ENCODE measurements at places on chromosomes 1 and 21.

- DNase-seq, result peak; percentile 5
Measured at GRCh38 chr1:231315887-231316286, 21.8 kb downstream of the EXOC8 start.

- DNase-seq, result no peak
Measured at GRCh38 chr1:5758859-5759578, 233.2 kb downstream of the NPHP4 start.

GRCh38 chr1:151292207-151293030, 10.3 kb downstream of the ZNF687 start:
- DNase-seq, result peak; percentile 69

GRCh38 chr1:234875953-234876855, 252.4 kb downstream of the TOMM20 start:
- DNase-seq, result no peak

DNA sequence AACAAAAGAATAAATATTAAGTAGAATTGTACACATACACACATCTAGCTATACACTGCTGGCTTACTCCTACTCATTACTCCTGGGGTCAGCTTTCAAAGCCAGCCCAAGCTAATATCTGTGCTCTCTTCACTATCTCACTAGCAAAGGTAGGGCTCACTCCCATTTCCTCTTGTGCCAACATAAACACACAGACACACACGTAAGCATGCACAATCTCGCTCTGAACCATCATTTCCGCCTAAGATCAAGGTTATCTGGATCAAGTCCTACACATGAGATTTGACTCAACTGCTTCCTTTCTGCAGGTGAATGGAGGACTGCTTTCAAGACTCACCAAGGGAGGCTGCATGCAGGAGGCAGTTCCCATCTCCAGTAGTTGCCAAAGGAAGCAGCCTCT, 28.8 kb upstream of the MTMR11 start:
- DNase-seq, result no peak

GRCh38 chr1:172390683-172391551, 29.6 kb upstream of the C1orf105 start:
- peak; percentile 65 for DNase-seq

DNA sequence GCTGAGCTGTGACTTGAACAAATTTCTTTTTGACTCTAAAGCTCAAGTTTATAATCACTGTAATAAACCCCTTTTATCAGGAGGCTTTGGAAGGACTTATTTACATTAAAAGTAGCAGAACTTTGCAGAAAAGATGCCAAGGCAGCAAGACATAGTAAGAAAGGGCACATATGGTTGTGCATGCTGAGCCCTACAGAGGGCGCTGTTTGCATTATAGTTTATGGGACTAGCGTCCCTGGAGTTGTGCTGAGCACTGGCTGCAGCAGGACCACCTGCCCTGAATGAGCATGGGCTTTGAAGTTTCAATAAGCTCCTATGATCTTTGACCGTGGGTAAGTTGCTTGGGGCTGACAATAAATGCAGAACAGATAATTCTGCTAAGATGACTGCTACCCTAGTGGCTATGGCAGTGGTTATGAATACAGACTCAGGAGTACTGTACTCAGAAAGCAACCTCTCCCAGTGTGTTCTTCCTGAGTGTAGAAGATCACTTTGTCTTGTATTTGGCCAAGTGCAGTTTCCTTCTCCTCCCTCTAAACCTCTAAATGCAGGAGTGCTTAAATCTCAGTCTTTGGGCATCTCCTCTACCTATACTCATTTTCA, 45.4 kb upstream of the USP1 start:
- peak; percentile 62 for DNase-seq

GRCh38 chr21:17981060-17981740, 162.0 kb upstream of the C21orf91 start:
- DNase-seq, result peak; percentile 90

- no peak for DNase-seq
Measured at GRCh38 chr1:38715415-38715814, 144.2 kb downstream of the RRAGC start.

DNA sequence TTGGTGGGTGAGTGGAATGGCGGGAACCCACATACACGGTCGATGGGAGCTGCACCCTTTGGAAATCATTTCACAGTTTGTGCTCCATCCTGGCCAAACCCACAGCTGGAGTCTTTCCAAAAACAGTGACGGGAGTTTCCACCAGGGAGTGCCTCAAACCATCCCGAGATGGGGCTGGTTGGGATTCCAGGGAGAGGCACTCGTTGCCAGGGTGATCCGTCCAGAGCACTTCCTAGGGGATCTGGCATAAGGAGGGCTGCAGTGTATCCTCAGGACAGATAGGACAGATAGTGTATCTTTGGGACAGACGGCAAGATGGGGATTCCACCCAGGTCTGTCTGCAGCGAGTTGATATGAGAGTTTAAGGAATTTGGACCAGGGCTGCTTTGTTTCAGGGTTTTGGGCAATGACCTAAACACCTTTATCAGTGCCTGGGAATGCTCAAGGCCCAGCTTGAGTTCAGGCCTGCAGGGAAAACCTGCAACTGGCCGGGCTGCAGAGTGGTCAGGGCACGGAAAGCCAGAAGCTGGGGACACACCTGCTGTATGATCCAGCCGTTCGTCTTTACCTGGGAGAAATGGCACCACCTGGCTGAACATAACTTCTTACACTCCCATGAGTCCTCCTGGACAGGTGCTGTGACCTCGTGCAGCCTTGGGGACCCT, 3.4 kb upstream of the POFUT2 start:
- DNase-seq, result no peak

- no peak for DNase-seq
Measured at GRCh38 chr1:20355101-20355827, 64.6 kb downstream of the VWA5B1 start.

- DNase-seq, result no peak
Measured at GRCh38 chr1:119083980-119084379, 56.5 kb downstream of the WARS2 start.

DNA sequence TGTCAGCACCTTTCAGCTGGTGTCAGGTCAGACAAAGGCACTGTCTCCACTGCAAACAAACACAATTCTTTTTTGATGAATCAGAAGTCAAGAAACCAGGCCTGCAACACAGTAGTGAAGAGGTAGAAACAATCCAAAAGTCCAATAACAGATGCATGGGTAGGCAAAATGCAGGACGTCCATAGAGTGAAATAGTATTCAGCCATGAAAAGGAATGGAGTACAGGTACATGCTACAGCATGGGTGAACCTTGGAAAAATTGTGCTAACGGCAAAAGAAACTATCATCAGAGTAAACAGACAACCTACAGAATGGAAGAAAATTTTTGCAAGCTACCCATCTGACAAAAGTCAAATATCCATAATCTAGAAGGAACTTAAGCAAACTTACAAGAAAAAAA, 26.2 kb upstream of the ZBTB21 start:
- no peak for DNase-seq

- no peak for DNase-seq
Measured at GRCh38 chr1:161164901-161165610, 1.2 kb upstream of the PPOX start.

GRCh38 chr1:68321084-68321685, 88.9 kb upstream of the WLS start:
- DNase-seq, result peak; percentile 72

DNA sequence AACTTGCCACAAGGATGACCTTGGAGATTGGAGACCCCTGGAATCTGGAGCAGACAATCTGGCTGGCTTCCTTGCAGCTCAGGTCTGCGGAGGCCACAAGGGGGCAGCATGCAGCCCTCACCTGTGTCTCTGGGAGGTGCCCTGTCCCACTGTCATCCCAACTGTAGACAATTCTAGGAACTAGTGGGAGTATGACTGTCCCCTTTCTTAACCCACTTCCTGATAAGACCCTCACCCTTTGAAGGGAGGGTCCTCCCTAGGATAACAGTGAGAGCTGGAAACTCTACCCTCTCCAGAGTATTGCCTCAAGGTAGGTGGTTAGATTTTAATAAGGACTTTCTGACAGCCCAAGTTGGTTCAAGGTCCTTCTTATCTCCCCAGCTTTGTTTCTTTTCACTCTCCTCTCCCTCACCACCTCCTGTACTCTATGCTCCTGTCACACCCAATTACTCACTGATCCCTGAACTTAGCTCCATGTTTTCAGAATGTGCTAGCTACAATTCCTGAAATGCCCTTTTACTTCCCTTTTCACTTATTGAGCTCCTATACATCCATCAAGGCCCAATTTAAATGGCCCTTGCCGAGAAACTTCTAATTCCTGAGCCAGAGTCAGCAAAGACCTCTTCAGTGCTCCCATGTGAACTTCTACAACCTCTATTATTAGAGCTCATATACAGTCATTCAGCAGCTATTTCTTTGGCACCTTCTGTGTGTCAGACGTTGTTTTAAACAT, 9.2 kb upstream of the KCNQ4 start:
- peak; percentile 72 for DNase-seq

GRCh38 chr1:236147068-236147467, 4.7 kb downstream of the GPR137B start:
- DNase-seq, result no peak

DNA sequence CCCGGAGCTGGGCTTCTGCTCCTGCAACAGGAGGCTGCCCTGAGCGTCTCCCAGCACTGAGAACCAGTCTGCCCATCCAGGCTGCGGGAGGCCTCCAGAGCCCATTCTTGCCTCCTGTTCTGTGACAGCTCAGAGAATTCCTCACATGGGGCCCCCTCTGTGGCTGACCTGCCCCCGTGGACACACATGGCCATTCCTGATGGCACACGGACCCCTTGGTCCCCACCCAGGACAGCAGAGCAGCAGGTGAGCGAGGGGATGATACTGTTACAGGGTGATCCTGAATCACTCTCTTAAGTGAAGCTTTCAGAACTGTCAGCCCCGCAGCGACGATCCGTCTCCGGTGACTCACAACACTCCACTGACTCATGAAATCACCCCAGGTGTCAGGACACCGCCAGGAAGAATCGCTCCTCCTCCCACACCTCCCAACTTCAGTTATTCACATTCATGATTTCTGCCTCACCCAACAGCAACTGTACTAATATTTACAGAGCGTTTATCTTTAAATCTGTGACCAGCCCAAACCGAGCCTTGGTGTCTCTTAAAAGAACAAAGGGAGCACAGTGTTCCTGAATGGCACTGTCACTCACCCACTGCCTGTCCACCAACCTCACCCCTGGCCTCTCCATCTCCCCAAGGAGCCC, 22.5 kb downstream of the CHD5 start:
- DNase-seq, result peak; percentile 16

DNA sequence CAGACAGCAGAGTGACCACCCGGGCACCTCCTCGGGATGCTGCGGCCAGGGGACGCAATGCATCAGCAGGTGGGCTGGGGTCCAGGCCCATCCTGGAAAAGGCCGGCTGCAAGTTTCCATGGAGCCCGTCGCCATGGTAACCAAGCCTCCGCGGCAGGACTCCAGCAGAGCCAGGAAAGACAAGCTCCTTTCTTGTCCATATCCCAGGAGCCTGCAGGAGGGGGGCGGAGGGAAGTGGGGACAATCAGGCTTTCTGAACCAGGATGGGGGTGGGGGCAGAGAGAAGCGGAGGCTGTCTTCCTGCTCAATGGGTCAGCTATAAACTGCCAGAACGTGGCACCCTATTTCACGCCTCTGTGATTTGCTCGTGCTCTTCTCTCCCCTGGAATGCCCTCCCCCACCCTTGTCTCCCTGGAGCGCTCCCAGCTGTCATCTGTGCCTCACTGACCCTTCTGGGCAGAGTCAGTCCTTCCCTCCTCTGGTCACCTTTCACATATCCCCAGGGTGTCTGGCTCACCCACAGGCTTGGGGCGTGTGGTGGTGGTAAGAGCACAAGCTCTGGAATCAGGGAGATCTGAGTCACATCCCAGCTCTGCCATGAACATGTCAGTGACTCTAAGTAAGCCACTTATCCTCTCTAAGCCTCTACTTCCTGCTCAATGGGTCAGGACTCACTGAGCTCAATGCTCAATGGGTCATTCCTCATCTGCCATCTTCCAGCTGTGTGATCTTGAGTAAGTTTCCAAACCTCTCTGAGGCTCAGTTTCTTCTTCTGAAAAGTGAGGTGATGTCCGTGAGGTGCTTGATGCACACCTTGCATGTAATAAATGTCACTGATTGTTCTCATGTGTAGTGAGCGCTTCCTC, 58.9 kb upstream of the LAPTM5 start:
- peak; percentile 87 for DNase-seq

DNA sequence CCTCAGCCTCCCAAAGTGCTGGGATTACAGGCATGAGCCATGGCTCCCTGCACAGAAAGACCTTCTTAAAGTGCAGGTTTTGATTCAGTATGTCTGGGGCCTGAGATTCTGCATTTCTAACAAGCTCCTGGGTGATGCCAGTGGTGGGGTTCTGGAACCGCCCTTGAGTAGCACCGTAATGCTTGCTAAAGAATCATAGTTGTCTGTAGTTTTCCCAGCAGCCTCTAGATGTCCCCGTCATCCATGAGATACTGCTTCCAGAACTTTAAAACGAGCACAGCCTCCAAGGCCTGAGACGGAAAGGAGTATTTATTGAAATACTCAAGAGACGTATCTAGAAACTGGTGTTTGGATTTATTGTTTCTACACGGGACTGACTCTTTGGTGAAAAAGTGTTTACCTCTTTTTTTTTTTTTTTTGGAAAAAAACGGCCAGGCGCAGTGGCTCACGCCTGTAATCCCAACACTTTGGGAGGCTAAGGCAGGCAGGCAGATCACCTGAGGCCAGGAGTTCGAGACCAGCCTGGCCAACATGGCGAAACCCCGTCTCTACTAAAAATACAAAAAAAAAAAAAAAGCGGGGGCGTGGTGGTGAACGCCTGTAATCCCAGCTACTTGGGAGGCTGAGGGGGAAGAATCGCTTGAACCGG, 2.6 kb upstream of the TOR3A start:
- peak; percentile 89 for DNase-seq

GRCh38 chr1:25912076-25912831, 6.0 kb upstream of the STMN1 start:
- DNase-seq, result no peak

DNA sequence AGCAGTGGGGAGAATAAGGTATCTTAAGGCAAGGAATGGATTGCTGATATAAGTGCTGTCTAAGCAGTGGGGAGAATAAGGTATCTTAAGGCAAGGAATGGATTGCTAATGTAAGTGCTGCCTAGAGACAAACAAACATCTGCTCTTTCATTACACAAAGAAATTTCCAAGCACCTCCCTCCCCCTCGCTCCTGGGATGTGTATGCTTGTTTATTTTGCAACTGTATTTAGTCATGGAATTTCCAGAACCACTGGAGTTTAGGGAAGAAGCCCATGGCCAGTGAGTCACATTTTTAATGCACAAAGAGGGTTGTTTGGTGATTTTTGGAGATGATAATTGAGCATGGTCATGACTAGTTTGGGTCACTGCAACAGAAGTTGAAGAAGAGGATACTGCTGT, 21.5 kb downstream of the PDPN start:
- peak; percentile 41 for DNase-seq

DNA sequence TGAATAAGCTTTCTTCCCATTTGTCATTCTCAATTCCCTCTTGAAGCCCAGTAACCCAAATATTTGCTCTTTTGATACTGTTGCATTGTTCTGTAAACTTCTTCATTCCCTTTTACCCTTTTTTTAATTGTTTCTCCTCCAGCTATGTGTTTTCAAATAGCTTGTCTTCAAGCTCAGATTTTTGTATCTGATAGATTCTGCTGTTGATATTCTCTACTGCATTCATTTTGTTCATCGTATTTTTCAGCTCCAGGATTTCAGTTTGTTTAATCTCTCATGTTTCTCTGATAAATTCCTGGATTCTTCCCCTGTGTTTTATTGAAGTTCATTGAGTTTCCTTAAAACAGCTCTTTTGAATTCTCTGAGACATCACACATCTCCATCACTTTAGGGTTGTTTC, 51.8 kb downstream of the PKN2 start:
- DNase-seq, result no peak

Measured in tongue (tissue), 3 donors.